ENCODE measurements at places on chromosomes 13 and 19.
A peak's percentile ranks its signal among the peaks of the same experiment; 100 is the strongest.

DNA sequence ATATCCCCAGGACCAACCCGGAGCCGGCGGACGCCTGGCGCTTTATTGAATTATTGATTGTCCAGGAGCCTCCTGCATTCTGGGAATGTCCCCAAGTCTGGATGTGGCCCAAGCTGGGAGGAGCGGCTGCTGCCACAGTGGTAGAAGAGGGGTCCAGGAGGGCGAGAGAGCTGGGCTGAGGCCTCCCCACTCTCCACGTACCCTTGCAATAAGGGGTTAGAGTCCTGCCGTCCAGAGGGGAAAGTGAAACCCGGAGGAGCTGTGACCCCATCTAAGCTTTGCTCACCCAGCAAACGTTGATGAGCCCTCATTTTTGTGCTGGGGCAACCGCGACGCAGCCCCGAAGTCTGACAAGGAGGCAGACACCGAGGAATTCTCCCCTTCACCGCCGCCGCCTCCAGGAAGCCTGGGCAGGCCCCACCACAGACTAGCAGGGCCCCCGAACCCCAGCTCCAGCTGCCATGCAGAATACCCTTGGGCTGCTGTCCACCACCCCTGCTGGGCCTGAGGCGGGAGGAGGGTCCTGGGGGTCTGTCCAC lies 1.4 kb upstream of the C2CD4C start:
- no peak for DNase-seq

DNA sequence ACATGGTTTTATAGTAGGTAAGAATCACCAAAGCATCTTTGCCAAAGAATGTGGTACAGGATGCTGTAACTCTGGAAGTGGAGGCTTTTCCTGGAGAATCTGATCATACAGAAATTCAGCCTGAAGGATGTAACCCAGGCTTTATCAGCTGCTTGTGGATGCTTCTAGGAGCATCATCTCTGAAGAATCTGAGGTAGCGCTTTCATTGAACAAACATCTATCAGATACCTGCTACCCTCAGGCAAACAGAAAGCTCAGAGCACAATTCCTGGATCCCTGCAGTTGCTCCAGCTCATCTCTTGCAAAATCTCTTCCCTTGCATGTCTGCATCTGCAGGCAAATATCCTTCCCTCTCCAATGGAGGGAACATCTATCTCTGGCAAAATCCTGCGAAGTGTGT lies 9.3 kb downstream of the FAM124A start:
- no peak for DNase-seq

GRCh38 chr19:36605877-36606478 lies 865 bp downstream of the ZNF382 start:
- DNase-seq: no peak

DNA sequence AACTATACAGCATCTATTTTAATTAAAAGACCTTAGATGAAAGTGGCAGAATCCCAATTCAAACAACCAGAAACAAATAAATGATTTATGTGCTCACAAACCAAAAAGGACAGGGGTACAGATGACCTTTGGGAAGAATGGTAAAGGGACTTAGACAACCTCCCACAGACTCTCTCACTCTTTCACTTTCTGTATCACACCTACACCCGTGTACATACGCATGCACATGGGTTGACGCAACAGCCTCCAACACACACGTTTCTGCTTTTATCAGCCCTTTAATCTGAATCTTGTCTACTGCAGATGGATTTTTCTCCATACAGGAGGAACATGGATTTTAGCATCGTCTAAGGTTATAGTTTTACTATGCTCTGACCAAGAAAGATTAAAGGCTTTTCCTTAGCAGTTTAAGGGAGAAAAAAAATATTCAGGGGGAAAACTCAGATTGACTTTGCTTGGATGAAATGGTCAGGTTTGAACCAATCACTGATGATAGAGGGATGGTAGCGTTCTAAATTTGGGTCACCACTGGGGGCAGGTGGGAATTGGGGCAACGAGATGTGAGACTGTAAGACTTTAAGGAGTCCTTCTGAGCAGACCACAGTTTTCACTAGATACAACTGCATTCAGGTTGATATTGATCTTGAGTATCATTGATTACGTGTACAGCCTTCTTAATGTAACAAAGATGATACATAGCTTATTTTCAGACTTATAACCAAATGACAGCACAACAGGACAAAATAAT lies 166.1 kb downstream of the ITGBL1 start:
- DNase-seq: no peak

DNA sequence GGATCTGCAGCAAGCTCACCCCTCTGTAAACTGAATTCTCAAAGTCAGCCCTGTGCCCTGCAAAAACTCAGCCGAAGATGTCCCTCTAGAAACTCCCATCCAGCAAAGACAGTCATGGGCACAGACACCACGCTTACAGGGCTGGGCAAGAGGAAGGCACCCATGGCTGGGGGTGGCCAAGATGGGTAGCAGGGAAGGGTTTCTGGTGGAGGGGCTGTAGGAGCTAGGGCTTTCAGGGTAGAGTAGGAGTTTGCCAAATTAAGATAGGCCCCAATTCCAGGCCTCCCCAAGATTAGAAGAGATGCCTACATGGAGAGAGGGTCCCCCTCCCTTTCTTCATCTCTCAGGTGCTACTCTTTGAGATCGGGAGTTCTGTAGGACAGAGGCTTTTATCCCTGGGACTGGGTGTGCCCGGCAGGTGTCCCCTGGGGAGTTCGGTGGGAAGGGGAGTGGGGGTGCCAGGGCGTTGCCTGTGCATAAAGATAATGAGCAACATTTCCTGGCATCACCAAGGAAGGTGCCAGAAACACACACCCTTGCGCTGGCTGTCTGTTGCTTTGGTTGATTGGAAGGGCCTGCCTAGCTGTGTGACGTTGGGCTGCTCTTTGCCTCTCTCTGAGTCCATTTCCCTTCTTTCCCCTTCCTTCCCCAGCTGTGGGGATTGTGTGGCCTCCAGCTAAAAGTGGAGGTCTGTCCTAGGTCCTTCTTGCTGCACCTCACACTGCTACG lies 9.4 kb downstream of the NRTN start:
- no peak for DNase-seq

DNA sequence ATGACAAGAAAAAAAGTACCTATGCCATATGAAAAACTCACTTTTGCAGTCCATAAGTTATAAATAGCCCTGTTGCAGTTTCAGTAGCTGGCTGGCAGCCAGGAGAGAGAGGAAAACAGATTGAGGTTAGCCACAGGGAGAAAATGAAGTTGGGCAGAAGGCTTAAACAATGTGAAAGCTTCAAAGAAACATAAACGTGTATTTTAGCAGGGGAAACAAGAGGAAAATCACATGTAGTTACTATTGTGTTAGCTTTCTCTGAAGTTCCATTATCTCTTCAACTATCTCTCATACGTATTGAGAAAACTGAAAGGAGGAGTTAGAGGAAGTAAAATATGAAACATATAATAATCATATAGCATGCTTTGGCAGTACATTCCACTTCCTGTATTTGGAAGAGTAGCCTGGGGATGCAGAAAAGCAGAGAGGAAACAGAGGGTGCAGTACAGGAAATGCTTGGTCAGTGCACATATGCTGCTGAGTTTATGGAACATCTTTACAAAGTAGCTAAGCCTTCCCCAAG lies 1551.1 kb downstream of the EFNB2 start:
- DNase-seq: peak; percentile 76

- DNase-seq: no peak
Measured at GRCh38 chr19:54279406-54279962, 1.4 kb downstream of the LILRB2 start.

DNA sequence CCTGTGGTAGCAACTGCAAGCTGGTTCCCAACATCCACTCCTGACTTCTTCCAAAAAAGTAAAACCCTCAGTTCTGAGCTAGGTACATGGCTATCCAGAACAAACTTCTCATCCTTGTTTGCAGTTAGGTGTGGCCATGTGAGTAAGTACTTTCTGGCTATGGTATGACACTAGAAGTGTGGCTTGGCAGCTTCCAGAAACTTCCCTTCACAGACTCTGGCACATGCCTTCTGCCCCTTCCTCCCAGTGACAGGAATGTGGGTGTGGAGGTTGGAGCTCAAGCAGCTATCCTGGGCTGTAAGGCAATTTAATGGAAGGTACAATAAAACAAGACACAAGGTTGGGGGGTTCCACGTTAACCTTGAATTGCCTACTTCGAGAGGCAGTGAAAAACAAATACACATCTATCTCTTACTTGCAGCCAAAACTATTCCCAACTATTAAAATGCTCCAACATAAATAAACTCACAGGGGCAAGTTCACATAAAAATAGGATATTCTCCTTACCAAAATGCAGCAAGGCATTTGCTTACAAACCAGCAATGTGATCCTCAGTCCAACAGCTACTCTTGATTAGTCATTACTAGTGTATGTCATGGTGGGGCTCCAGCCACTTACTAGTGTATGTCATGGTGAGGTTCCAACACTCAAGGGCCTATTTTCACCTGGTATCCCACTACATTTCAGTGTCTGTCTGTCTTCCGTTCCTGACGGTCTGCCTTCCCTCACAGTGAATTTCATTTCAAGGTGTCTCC lies 3.1 kb downstream of the SMG9 start:
- no peak for DNase-seq

- no peak for DNase-seq
Measured at GRCh38 chr13:91058066-91058465, 289.4 kb upstream of the MIR17HG start.

- DNase-seq: no peak
Measured at GRCh38 chr13:98366959-98367358, 189.9 kb upstream of the RNF113B start.

- DNase-seq: no peak
Measured at GRCh38 chr13:74479124-74479523, 344.9 kb upstream of the KLF12 start.

DNA sequence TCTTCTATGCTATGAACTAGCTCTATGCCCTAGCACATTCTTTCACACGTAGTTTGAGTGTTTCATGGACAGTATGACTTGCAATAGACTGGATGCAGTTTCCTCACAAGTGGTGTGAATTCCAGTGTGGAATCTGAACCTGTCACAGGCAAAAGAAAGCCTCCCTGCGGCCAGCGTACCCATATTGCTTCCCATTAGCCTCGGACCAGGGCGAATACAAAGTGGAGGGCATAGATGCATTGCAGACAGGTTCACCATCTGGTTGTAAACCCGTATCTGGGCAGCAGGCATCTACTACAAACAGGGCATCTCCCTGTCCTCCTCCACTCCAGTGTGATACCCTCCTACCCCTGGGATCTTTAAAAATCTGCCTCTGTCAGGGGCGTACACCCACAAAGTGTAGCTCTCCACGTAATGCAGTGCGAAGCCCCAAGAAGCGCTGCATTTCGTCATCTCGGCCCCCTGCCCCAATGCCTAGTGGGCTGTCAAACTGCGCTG lies 1.4 kb upstream of the CIC start:
- no peak for DNase-seq

DNA sequence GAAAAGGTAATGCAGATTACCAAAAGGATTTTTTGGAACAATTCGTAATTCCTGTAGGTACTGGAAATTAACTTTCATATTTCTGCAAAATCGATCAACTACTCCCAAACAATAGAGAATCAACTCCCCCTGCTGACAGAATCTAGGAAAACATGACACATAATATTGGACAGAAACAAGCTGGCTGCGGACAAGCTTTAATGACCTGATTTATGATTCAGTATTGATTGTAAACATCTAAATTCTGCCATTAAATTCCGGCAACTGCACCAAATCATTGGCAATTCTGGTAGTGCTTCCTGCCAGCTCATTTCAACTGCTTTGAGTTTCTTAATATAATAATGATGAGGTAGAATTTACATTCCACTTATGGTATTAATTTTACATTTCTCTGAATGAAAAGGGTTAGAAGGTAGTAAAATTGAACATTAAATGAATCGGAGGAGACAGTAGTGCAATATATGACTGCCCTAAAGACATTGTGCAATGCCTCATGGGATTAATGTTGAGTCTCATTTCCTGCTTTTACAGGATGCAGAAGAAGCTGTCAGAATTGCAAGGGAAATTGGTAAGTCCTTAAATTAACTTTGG lies 146.5 kb downstream of the PCCA start:
- DNase-seq: no peak

GRCh38 chr13:40350283-40350992 lies 316.0 kb downstream of the FOXO1 start:
- DNase-seq: no peak

- no peak for DNase-seq
Measured at GRCh38 chr19:45097776-45098520, 5.0 kb downstream of the PPP1R37 start.

GRCh38 chr19:46111376-46111775 lies 13.1 kb downstream of the IGFL3 start:
- DNase-seq: no peak

DNA sequence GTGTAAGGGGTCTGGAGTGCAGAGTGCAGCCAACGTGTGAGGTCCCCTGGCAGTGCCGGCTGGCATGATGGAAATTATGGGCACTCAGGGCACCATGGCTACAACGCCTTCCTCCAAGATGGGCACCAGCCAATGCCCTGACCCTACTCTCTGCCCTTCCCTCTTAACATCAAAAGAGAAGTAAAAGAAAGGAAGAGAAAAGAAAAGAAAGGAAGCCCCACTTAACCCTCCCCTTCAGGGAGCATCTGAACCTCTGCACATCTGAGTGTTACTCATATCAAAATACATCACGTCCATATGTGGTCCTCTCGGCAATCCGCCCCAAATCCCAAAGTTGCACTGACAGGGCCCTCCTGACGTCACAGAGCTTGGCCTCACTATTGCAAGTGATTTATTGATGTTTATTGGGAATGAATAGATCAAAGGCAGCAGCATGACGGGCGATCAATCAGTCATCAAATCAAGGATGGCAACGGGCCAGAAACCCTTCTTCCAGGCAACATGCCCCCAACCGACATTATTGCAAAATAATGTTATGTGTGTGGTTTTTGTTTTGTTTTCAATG lies 1.3 kb downstream of the TSHZ3 start:
- DNase-seq: no peak

- DNase-seq: no peak
Measured at GRCh38 chr19:49809160-49809940, 3.7 kb downstream of the FUZ start.

DNA sequence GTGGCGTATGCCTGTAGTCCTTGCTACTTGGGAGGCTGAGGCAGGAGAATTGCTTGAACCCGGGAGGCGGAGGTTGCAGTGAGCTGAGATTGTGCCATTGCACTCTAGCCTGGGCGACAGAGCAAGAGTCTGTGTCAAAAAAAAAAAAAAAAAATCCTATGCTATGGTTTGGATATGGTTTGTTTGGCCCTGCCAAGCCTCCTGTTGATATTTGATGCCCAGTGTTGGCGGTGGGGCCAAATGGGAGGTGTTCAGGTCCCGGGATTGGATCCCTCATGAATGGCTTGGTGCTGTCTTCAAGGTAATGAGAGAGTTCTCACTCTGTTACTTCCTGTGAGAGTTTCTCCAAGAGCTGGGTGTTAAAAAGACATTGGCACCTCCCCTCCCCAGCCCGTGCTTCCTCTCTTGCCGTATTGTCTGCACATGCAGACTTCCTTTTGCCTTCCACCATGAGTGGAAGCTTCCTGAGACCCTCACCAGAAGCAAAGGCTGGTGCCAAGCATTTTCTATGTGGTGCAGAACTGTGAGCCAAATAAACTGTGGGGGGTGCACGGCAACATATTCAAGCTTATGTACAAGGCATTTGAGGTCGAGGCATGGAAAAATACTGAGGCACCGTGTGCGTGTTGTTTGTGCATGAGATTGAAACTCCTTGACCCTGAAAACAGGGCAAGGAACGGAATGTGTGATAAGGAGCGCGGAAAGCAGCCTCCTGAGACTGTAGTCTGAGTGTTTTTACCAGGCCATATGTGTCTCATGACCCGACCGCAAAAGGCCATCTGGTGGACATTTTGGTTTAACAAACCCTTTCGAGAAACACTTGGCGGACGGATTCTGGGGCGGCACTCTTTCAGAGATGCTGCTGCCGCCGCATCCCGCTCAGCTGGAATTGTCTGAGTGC lies 7.3 kb downstream of the SIGLEC9 start:
- DNase-seq: no peak
